ENCODE measurements at places on chromosomes 12 and 14.
A peak's percentile ranks its signal among the peaks of the same experiment; 100 is the strongest.

GRCh38 chr14:92121207-92121669 lies 268 bp downstream of the NDUFB1 start:
- DNase-seq = no peak

GRCh38 chr14:74019408-74020137 lies 424 bp downstream of the BBOF1 start:
- DNase-seq = no peak

GRCh38 chr14:100012478-100013327 lies 52.5 kb upstream of the EVL start:
- DNase-seq = no peak

- no peak for DNase-seq
These were observed 2.8 kb downstream of the TNS2 start for GRCh38 chr12:53052419-53053217.

GRCh38 chr14:98957211-98958047 lies 314.6 kb downstream of the BCL11B start:
- DNase-seq = no peak

GRCh38 chr12:52655251-52655650 lies 3.2 kb upstream of the KRT2 start:
- DNase-seq = no peak

DNA sequence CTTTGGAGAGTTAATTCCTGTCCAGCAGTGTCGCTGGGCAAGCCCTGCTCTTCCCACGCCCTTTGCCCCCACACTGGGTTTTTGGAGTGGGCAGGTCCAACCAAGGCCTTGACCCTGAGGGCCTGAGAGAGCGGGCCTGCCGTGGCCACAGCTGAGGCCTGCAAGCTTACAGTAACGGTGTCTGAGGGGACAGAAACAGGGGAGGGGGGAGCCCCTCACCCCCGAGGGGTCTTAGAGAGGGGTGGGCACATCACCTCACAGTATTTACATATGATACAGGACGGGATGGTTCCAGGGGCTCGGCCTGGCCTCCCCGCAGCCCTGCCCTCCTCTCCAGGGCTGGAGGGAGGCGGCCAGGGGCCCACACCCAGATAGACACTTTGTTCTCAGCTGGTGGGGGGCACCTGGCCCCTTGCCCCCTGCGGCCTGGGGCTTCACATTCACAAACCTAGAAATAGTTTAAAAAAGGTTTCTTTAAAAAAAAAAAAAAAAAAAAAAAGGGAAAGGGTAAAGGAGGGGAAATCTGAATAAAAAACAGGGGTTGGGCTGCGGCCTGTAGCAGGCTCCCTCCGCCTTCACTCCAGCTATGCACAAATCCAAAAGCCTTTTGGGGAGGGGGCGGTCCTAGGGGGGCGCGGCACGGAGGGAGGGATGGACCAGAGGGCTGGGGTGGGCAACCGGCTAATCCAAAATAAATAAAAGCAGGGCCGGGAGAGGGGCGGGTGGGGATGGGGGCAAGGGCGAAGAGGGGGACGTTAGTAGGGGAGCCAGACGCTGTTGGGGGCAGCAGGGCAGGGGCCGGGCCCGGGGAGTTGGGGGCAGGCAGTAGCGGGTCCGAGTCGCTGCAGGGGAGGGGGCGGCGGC lies 14.8 kb upstream of the PLA2G1B start:
- no peak for DNase-seq

DNA sequence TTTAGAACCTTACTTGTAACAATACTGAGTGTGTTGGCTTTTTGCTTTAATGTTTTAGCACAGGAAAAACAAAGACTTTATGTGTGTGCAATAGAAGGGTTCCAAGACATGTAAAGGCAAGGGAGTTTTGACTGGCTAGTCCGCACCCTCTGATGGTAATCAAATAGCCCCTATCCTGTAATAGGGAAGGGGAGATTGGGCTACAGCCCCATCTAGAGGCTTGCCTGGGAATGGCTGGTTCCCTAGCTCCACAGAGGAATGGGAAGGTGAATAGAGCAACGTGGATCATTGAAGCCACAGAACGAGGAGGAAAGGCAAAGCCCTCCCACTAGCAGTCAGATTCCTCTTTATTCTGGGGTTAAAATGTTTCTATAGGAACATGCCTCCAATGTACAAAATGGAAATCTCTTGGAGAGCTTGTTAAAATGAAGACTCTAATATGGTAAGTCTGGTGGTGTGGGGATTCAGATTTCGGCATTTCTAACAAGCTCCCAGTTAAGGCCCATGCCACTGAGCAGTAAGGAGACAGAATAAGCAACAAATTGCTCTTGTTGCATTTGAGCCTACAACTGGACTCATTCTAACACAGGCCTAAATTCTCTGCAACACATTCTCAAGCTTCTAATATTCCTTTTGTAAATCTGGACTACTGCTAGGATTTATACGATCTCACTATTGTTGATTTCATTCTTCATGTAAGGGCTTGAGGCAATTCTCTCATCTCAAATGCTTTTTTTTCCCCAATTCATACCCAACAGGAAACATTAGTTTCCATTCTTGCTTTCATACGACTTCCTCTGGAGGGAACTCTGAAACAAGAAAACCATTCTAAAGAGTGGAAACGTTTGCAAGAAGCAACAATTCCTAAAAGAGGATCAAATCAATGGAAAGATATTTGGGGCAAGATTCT lies 57.1 kb downstream of the NIN start:
- peak; percentile 56 for DNase-seq

DNA sequence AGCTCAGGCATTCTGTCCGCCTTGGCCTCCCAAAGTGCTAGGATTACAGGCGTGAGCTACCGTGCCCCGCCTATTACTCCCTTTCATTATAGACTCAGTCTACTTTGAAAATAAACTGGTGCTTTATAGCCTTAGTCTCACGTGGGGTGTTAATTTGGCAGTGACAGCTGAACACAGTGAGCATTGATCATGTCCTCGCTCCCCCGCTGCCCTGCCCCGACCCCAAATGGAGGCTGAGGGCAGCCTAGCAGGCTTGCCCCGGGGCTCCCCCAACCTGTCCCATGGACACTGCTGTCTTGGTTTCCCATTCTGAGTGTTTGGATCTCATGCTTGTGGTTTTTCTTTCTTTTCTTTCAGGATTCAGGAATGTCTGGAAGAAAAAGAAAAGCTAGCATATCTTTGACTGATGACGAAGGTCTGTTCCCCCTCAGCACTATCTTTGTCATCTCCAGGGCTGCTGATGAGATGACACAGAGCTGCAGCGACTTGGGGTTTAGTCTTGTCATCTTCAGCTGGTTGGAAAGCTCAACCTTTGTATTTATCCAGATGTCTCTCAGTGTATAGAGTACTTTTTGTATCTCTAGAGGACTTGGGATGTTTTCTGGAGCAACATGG lies 42.2 kb downstream of the EP400 start:
- peak; percentile 7 for DNase-seq

- DNase-seq = no peak
These were observed 56.5 kb downstream of the WASHC4 start for GRCh38 chr12:105164068-105164467.

DNA sequence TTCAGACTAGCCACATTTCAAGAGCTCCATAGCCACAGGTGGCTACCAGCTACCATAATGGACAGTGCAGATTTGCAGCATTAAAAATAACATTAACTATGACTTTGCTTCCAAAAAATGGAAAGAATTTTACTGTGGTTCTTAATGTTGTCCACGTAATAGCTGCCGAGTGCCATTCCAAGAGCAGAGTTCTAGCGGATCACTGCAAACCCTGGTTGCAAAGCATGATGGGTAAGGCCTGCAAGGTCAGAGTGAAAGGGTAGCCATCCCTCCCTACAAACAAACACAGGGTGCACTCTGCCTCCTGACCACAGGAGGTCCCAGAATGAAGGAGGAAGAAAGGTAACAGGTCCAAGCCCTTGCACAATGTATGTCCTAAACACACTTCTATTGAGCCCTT lies 157.6 kb downstream of the DPF3 start:
- DNase-seq = no peak

- no peak for DNase-seq
These were observed 40.6 kb downstream of the ATF7 start for GRCh38 chr12:53585448-53586125.

GRCh38 chr12:111656016-111656415 lies 29.7 kb downstream of the BRAP start:
- DNase-seq = no peak

DNA sequence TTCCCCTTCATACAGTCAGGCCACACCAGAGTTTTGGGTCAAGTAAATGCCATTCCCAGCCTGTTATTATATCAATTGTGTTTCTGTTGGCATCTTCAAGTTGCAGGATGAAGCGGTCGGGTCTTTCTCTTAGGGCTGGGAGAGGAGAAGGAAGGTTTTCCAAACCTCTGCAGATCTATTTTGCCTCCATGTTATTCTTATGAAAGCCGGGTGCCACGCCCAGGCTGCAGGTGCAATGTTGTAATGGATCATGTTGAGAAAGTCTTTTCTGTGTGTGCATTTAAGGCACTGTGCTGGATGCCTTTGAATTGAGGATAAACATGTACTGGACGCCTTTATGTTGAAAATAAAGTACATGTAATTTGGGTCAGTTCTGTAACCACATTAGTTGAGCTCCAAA lies 164.4 kb upstream of the HIF1A start:
- no peak for DNase-seq

DNA sequence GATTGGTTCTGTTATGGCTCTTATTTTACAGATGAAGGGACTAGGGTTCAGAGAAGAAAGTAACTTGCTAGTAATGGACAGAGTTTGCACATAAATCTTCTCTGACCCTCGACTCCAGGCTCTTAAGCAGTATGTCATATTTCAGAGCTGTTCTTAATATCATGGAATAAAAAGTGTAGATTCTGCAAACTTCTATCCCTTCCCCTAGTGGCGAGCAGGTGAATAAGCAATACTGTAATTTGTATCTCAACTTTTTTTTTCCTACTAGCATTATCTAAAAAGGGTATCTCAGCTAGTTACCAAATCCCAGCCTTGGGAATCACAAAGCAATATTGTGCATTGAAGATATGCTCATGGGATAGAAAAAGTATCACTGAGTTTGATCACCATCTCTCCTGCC lies 83.2 kb downstream of the ANO4 start:
- DNase-seq = no peak

DNA sequence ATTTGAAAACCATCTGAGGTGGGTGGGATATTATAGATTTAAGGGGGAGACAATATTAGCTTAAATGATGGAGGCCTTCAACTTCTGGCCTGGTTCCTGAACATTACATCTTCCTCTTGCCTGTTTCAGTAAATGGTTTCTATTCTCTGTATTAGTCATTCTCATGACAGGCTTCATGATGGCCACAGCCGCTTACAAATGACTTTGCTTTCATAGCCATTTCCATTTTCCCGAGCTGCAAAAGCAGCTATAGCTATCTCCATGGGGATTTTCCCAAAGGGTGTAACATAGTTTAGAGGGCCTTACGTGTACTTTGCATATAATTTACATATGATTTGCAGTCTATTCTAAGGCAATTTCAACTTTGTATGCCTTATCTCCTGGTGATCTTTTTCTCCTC lies 121.8 kb downstream of the NRXN3 start:
- no peak for DNase-seq

DNA sequence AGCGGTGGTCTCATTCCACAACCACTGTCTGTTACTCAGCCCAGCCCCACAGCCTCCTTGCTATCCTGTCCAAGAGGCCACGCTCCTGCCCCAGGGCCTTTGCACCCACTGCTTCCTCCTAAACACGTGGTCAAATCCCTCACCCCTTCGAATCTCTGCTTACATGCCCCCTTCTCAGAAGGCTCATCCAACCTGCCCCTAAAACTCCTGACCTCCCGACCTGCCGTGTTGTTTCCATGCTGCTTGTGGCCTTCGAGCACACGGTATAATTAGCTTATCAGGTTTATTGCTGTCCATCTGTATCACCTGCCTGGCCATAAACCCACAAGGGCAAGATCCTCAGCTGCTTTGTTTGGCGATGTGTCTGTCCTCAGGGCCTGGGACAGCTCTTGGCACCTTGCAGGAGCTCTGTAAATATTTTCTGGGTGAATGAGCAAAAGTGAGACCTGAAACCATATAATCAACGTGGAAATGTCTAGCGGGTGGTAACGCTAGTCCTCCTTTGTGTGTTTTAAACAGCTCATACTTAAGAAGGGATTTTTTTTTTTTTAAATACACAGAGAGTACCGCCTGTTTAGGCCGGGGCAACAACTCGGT lies 36.0 kb downstream of the SCARB1 start:
- no peak for DNase-seq

- DNase-seq = peak; percentile 76
These were observed 226.1 kb downstream of the CHST11 start for GRCh38 chr12:104682790-104683279.

DNA sequence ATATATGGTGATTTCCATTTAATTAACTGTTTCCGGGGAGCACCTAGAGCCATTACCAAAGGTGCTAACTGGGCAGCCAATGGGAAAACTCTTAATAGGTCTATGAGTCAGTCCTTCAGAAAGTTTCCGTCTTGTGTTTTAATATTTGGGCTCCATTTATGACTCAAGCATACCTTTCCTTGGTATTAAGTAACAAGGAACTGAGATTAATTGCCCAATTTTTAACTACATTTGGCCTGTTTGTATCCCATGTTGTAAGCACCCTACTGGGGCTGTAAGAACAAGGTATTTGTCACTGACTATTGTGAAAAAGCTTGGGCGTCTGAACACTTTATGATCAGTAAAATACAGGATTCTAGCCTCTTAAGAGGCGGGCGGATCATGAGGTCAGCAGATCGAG lies 62.8 kb upstream of the FOXN3 start:
- no peak for DNase-seq

GRCh38 chr12:70919597-70920035 lies 922 bp downstream of the PTPRR start:
- DNase-seq = no peak

DNA sequence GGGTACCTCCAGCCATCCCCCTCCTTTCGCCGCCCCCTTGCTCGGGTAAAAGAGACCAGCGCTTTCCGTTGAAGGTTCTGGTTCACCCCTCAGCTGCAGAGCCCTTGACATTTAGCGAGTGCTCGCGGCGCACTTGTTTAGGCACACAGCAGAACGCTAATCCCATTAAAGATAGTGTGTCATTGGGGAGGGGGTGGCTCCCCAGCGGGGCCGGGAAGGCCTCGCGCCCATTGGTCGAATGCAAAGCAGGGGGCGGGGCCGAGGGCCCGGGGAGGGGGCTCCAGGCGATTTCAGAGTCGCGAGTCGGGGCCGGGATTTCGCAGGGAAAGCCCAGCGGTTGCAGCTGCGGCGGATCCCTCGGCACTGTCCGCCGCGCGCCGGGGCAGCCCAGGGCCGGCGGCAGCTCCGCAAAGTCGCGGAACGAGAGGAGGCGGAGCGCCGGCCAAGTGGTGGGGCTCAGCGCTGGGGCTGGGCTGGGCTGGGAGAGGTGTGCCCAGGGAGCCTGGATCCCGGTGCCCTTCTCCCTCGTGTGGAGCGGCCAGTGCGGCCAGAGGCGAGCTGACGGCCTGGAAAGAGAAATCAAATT lies 122.9 kb downstream of the TSPAN9 start:
- DNase-seq = peak; percentile 13

GRCh38 chr12:81252228-81252627 lies 174.3 kb downstream of the ACSS3 start:
- DNase-seq = no peak

GRCh38 chr12:13340149-13340548 lies 143.6 kb downstream of the EMP1 start:
- no peak for DNase-seq
